ENCODE measurements at places on chromosomes 16 and 17.
A peak's percentile ranks its signal among the peaks of the same experiment; 100 is the strongest.

GRCh38 chr17:1577182-1577581, 14.6 kb upstream of the PITPNA start:
- peak; percentile 73 for DNase-seq

GRCh38 chr16:398561-399339, 1.8 kb downstream of the NME4 start:
- DNase-seq: no peak

- no peak for DNase-seq
These were observed 76.4 kb upstream of the TBX2 start for GRCh38 chr17:61323003-61323908.

GRCh38 chr16:78862022-78862421, 738.5 kb downstream of the MAF start:
- no peak for DNase-seq

DNA sequence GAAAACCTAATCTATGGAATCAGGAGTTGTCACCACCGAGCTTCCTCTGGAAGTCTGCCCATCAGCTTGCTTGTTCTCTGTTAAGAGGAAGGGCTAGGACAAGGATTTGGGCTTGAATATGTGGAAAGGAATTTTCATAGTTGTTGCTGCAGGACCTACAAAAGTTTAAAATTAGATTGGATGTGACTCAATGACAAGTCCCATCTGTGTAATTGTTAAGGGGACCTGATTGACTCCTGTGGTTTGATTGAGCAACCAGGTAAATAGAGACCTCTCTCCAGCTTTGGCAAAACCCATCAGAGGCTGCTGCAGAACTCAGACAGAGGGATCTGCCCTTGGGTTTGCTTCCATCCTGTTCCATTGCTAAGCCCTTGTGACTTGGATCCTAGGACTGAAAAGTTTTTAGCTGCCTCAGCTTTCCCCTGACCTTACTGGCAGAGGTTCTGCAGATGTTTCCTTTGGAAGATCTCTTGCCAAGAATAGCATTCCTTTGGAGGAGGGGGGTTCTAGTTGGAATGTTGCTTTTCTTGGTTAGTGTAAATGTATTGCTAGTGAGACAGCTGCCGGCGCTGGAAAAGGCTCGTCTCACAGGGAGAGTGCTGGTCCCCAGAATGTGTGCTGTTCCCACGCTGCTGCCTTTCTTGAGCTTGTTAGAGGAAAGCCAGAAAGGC, 50.0 kb downstream of the SF3B3 start:
- DNase-seq: no peak

DNA sequence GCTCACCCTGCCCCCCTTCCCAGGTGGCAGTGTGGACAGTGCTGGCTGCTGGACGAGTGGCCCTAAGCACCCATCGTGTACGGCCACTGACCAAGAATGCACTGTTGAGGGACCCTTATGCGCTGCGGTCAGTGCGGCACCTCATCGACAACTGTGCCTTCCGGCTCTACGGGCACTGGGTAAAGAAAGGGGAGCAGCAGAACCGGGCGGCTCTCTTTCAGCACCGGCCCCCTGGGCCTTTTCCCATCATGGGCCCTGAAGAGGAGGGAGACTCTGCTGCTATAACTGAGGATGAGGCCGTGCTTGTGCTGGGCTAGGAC, 5.1 kb downstream of the CFAP119 start:
- peak; percentile 16 for DNase-seq

DNA sequence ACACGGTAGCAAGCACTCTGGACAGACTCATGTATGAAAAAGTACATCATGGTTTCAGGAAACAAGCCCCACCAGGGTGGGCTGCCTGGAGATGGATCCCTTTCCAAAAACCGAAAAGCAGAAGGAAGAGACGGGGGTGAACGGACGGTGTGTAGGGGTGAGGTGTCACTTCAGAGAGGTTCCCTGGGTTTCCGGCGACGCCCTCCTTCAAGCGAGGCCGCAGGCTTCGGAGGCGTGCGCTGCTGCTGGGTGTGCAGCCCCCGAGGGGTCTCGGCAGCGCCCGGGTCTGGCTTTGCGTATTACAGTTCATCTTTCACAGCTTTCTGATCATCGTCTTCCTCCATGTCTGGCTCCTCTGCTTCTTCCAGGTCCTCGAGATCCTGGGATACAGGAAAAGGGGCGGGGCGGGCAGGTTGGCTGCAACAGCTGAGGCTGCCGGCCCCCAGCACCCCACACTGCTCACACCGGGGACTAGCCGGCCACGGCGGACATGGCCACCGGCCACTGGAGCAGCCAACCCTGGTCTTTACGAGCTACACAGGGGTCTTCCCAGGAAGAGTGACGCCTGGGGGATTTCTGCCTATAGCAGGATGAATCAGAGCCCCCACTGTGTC, 9.0 kb upstream of the PPP1R27 start:
- DNase-seq: no peak

DNA sequence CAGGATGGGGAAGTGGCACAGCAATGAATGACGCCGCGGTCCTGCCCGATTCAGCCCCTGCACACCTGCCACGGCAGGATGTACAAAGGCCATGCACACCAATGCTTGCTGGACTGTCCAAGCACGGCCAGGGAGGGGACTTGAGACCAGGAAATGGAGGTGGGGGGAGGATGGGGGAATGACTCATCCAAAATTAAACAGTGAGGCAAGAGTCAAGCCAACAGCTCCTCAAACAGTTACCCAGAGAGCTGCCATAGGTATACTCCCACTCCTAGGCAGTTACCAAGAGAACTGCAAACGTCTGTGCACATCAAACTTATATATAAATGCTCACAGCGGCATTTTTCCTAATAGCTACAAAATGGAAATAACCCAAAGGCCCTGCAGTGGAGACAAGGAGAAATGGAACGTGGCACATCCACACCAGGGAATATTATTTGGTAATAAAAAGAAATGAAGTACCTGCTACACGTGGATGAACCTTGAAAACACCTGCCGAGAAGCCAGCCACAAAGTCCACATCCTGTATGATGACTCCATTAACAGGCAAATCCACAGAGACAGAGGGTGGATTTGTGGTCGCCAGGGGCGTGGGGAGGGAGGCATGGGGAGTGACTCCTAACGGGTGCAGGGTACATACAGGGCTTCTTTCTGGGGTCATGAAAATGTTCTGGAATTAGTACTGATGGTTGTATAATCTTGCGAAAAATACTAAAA, 54.1 kb downstream of the VAC14 start:
- no peak for DNase-seq

DNA sequence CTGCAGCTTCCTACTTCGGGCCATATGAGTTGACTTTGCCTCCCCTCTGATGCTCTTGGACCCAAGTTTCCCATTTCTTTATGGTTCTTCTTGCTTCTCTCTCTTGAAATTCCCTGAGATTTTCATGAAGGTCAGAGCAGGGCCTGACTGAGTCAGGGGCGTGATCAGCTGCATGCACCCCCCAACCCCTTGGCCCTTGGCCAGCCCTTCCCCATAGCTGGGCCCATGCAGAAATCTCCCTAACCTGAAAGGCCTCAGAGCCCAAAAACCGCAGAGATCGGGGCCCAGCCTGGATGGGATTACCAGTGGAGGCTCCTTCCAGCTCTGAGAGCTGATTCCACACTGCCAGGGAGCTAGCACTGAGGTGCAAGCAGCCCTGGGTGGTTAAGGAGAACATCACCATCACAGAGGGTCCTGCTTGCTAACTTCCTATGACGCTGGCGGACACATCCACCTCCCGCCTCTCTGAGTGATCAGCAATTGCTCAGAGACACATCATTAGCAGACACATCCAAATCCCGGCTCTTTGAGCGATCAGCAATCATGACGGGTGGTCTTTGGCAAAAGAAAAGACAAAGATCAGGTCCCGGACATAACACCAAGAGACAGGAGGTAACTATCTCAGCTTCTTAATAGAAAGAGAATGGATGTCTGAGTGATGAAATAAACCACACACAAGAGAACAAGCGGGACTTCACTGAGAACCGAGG, 161.5 kb downstream of the C16orf78 start:
- DNase-seq: no peak

DNA sequence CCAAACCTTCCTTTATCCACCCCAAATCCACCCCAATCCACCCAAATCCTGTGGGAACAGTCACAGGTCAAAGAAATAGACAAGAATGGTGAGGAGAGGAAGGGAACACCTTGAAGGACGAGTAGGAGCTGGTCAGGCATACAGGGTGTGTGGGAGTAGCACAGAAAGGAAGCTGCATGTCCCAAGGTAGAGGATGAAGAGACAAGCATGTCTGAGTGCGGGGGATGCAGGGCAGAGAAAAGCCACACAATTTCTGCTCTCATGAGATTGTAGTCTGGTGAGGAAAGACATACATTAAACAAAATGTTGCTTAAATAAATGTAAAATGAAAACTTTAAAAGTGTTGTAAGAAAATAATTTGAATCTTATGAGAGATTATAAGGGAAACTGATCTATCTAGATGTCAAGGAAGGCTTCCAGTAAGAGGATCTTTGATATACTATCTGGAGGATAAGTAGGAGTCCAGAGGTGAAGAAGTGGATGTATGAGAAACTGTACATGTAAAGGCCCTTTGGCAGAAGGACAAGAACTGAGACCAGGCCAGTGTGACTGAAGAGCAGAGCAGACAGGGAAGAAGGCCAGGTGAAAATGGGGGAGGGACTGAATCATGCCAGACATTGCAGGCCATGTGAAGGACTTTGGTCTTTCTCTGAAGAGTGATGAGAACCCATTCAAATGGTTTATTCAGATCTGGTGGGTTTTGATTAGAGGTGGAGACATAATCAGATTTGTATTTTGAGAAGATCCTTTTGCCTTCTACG, 18.6 kb downstream of the TMEM98 start:
- no peak for DNase-seq

DNA sequence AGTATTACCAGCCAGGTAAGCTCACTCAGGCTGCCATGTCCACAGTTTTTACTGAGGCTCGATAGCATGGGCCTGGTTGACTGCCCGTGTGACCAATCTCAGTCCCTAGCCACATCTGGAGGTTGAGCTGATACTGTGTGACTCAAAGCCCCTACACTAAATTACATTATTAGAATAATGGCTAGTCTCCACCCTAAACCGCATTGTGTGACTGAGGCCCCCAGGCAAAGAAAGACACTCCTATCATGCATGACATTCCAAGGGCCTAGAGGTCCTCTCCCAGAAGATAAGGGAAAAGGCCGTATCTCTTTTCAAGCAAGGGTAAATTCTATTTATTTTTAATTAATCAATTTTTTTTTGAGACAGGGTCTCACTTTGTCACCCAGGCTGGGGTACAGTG, 505.3 kb downstream of the HAPSTR1 start:
- no peak for DNase-seq

DNA sequence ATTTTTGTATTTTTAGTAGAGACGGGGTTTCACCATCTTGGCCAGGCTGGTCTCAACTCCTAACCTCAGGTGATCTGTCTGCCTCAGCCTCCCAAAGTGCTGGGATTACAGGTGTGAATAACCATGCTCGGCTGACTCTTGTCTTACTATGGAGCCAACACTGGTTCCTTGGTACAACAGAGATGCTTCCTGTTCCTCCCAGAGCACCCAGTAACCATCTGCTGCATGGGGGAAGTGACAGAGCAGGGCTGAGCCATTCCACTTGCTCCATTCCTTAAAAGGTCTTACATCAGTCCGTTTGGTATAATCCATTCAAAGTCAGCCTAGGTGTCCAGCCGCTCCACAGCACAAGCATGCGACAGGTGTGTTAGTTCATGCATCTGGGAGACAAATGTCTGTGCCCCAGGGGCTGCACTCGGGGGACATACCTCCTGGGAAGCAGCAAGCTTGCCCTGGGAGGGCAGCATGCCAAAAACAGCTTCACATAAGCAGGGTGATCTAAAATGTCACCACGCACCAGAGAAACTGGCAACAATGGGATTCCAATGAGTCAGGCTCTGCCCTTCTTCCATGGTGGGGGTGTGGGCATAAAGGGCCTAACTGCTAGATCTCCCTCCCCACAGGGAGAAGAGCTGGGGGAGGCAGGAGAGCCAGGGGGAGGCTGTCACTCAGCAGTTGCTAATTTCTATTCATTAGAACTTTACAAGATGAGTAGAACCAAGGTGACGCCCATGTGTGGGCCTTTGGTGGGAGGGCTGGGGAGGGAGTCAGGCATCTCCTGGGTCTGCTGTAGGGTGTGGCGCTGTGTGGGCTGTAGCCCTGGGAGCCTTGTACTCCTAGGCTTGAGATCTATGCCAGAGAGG, 35.5 kb downstream of the PIPOX start:
- DNase-seq: no peak

GRCh38 chr16:31710134-31710533, 163.5 kb upstream of the ZNF267 start:
- no peak for DNase-seq
